Psoas muscle (tissue), 8 donors: ENCODE measurements at places on chromosomes 12 and 14.
A peak's percentile ranks its signal among the peaks of the same experiment; 100 is the strongest.

GRCh38 chr12:53758081-53758729, 6.4 kb upstream of the CISTR start:
- DNase-seq: no peak

DNA sequence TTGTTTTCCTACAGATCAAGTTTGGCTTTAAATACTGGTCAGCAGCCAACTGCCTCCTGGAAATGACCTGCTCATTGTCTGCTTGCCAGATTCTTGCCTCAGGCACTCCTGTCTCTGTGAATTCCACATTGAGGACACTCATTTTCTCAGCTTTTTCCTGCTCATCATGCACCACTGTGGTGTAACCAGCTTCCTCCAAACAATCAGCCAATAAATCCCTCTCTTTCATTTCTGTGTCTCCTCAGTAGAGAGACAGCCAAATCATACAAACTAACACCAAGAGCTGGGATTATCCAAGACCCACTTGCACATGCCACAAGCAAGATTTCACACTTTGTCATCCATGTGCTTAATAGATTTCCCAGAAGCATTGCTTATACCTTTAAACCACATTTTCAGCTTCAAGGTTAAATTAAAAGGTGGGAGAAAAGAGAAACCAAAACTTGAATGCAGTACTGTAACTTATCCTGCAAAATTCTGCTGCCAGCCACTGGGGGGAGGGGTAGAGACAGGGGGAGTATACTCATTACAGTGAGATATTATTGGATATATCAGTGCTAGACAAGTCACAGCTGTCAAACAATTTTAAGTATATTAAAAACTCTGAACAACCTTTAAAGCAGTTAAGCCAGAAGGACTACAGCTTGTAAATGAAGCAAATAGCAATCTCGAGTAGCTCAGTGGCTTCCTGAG, 105.0 kb downstream of the PPP2R5E start:
- peak; percentile 53 for DNase-seq

- DNase-seq: no peak
These were observed 8.7 kb downstream of the KLRC4 start for GRCh38 chr12:10400829-10401228.

DNA sequence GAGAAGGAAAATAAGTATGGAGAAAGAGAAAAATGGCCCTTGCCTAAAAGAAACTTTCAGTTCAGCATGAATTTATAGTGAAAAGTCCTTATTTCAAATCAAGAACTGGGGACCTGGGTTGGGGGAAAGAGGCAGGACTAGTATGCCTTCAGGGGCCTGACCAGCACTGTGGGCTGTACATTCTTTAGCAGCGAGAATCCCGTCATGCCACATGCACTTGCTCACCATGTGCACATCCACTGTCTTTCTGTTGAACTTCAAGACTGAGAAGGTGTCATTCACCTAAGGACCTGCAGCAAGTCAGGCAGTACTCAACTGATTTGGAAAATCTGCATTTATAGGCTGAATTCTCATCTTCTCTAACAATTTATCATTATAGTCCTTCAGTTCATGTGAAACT, 50.2 kb downstream of the RAB35 start:
- no peak for DNase-seq

GRCh38 chr14:101449114-101449513, 112.2 kb upstream of the DIO3 start:
- DNase-seq: no peak

DNA sequence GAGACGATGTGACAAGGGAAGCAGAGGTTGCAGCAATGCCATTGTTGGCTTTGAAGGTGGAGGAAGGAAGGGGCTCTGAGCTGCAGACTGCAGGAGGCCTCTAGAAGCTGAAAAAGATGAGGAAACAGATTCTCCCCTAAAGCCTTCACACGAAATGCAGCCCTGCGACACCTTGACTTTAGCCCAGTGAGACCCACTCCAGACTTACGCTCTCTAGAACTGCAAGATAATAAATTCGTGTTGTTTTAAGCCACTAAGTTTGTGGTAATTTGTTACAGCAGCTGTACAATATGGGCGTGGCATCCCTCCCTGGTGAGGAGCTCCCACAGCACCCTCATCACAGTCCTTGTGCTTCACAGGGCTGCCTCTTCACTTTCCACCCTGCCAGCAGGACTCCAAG, 53.2 kb downstream of the GOLGA5 start:
- DNase-seq: no peak

GRCh38 chr14:64082837-64083236, 211.3 kb downstream of the ESR2 start:
- DNase-seq: no peak

GRCh38 chr12:6316921-6317692, 6.6 kb downstream of the PLEKHG6 start:
- DNase-seq: no peak

DNA sequence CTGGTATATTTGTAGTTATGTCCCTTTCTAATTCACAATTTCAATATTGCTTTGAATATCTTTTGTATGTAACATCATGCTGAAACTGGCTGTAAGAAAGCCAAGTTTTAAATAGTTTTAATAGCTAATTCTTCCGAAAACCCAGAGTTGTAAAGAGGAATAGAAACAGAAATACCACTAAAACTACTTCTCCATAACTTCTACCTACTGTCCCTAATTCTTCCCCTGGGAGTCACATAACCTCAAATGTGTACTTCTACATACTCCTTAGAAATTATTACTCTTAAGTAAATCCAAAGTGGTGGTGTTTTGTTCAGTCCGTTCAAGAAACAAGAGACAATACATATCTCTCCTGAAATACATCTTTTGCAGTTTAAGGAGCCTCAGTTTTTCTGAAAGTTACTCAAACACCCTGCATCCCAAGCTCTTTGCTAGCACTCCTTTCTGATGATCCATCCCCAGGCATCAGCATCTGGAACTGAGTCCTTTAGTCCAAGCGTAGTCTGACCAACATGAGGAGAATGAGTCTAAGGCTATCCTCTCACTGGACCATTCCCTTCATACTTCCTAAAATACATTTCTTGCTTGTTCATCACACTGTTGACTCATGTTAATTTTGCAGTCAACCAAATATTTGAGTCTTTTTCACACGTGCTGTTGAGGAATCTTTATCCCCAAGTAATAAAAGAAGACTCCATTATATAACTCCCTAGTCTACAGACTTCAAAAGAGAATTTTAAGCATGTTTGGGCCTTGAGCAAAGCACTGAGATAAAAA, 214.3 kb upstream of the NUDT4 start:
- no peak for DNase-seq

- no peak for DNase-seq
These were observed 2.4 kb downstream of the CEP83 start for GRCh38 chr12:94457311-94457710.

- DNase-seq: no peak
These were observed 11.5 kb upstream of the ULK1 start for GRCh38 chr12:131882804-131883520.

DNA sequence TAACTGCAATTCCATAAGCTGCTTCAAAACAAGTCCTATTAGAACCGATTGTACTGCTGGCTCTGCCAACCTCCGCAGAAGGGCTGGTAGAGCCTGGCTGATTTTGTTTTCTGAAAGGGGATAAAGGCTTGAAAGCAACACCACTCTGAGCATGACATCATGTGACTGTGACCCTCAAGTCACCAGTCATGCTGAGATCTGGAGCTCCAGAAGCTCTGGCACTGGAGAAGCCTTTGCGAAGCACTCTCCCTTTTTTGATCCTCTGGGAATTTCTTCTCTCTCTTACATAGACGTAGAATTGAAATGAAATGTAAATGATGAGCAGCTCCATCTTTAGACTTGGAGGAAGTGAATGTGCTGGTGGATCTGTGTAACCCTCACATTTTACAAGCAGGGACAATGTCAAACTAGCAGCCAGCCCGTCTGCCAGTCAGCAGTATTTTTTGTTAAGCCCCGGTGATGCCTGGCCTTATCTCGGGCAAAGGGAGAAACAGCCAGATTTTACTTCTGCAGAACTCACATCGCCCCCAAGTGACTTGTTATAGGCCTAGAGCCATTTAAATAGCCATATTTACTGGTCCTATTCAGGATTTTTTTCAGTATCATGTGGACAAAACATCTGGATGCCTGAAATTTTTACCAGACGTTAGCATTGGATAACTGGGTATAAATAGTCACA, 112.1 kb upstream of the NPAS3 start:
- no peak for DNase-seq

- DNase-seq: no peak
These were observed 2.3 kb downstream of the RPS6KA5 start for GRCh38 chr14:91058042-91058581.

DNA sequence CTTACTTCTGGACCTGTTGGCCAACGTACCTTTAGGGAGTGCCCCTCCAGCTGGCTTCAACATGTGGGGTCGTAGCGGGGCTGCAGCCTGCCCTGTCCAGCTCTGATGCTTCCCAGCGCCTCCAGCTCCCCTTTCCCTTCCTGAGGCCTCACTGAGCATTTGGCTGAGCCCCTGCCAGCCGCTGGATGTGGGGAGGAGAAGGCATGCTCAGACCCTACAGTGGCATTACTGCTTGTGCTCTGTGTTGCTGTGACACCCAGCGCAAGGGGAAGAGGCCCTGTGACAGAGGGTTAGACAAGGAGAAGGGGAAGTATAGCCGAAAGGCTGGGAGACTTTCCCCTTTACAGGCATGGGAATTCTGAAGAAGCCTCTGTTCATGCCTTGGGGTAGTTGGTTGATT, 145.9 kb downstream of the PRKCH start:
- no peak for DNase-seq

DNA sequence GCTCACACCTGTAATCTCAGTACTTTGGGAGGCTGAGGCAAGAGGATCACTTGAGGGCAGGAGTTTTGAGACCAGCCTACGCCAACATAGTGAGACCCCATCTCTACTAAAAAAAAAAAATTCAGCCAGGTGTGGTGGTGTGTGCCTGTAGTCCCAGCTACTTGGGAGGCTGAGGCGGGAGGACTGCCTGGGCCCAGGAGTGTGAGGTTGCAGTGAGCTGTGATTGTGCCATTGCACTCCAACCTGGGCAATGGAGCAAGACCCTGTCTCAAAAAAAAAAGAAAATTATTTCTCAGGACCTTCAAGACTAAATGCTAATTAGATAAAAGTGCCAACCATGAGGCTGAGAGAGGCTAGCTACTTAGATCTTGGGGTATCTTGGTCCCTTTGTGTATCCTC, 23.5 kb downstream of the OTUB2 start:
- no peak for DNase-seq

- no peak for DNase-seq
These were observed 1.9 kb downstream of the CACNA2D4 start for GRCh38 chr12:1916371-1917171.

DNA sequence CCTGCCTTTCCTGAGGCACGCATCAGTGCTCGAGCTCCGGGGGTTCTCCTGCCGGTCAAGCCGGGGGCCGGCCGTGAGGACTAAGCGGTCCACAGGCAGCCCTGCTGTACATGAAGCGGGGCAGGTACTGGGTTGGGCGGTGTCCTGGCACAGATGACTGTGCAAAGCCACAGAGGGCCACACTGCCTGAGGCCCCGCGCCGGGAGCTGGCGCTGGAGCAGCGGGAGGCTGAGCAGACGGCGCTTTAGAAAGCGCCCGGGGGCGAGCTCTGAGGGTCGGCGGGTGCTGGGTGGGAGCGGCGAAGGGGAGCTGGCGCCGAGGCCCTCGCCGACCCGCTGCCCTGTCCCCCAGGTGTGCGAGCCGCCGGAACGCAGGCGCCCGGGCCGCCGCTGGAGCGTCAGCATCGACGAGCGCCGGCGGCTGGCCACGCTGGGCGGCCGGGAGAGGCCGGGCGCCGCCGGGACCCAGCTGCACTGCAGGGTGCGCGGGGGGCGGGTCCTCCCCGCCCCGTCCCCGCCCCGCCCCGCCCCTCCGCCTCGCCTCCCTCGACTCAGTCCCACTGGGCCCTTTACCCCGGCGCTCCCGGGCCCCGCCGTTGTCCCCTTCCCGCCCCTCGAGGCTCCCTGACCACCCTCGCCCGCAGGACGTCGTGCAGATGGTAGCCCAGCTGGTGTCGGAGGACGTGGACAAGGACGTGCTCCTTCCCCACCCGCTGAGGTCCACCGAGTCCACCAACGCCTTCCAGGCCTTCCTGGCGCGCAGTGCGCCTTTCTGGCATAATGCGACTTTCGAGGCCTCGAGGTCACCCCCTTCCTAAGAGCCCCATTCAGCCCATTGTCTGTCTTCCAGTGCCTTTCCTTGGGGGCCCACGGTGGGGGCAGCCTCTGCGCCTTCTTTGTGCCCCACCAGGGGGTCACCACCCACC, 8.3 kb upstream of the MTA1 start:
- DNase-seq: no peak

- DNase-seq: no peak
These were observed 5.5 kb upstream of the SLC7A7 start for GRCh38 chr14:22820731-22821130.

DNA sequence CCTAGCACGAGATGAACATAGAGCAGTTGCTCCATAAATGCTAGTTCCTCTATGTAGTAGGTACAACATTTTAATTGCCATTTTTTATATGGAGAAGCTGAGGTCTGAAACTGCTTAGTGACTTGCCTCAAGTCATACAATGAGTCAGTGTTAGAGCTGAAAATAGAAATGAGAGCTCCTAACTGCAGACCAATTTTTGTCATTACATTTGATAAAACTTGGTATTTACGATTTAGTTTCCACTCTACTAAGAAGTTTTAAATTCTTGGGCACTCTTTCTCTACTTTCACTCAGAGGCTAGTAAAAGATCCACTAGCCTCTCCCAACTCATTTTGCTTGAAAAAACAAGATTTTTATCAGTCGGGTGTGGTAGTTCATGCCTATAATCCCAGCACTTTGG, 8.1 kb upstream of the TMED10 start:
- DNase-seq: no peak

DNA sequence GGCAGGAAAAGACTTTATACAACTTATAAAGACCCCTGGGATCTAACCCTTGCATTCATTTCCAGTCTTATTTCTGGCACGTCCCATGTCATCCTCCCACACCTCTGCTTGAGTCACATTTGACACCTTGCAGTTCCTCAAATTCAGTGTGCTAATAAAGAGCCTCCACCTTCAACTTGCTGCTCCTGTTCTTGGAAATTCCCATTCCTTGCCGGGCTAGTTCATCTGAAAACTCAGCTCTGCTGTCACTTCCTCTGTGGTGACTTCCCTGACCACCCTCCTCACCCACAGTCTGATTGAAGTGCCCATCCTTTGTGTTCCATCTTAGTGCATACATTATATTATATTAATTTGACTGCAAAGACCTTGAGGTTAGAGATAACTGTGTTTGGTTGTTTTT, 37.4 kb upstream of the PSMA6 start:
- DNase-seq: no peak

DNA sequence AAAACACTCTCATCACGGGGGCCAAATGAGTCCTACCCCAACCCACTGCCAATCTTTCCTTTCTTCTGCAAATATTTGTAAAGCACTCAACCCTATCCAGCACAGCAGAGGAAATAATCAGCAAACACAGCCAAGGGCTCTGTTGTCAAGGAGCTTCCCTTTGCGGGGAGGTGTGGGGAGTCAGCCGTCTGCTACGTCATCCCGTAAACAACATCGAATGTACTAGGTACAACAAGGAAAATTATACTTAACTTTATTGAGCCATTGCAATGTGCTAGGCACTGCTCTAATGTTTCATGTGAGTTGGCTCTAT, 22.8 kb downstream of the TMEM63C start:
- no peak for DNase-seq
